ENCODE measurements at places on chromosomes 3 and 15.

DNA sequence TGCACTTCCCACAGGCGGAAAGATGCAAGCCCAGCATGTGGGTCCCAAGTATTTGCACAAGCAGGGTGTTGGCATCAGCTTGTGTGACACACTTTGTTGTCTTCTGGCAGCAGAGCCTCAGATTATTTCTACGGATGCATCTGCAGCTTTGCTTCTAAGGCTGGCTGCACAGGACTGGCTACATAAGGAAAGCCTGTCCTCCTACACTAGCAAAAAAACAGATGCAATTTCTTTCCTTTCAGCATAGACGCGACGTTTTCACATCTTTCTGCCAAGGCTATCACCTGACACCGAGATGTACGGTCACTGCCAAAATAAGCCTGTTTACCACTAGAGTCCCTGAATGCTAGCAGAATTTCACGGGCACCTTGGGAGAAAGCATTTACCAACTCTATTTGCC lies 13.5 kb downstream of the MRPS11 start:
- no peak for DNase-seq

DNA sequence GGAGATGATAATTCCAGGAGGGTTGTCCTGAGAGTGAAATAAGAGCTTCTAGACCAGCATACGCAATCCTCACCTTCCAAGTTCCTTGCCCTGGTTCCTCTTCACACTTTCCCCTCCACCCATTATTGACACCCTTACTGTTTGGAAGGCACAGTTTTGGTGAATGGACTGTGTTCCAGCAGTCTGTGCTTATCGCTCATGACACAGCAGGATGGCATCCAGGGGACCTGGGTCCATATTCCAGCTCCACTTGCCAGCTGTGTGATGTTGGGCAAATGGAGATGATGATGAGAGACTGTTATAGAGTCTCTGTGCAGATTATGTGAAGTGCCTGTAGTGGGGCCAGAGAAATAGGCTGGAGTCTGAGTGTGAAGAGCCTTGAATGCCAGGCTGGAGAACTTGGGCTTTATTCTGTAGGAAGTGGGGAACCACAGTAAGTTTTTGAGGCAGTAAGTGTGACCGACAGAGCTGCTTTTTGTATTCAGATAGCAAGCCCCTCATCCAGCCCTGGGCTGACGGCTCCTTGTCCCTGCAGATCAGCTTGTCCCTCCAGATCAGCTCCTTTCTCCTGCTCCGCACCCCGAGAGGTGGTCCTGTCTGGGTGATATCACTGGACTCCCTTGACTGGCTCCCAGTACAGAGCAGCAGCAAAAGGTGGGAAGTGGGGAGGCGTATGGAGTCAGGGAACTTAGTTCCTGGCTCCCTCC lies 8.1 kb downstream of the KBTBD13 start:
- DNase-seq: no peak

GRCh38 chr15:66050264-66050663 lies 181.0 kb downstream of the RAB11A start:
- no peak for DNase-seq

GRCh38 chr3:115706311-115706829 lies 83.1 kb downstream of the GAP43 start:
- DNase-seq: no peak

DNA sequence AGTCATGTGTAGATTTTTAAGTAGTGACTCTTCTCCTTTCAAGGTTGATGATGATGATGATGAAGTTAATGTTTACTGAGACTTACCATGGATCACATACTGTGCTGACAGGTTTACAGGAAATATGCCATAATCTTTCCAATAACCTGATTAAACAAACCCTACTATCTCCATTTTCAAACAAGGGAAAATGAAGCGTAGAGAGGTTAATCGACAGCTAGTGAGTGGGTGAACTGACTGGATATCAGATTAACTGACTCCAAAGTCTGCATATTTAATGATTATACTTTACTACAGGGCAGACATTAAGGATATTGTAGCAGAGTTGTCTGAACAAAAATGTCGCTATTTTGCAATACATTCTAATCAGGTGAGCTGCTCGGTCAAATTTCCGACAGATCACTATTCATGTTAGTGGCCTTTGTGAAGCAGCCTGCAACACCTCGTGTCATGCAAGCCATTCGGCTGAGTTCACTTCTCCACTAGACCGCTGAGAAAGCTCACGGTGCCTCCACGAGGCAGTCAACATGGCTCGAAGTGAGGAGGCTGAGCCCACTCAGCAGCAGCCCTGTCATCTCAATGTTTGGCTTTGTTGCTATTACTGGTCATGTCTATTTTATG lies 264.2 kb downstream of the NFKBIZ start:
- no peak for DNase-seq

DNA sequence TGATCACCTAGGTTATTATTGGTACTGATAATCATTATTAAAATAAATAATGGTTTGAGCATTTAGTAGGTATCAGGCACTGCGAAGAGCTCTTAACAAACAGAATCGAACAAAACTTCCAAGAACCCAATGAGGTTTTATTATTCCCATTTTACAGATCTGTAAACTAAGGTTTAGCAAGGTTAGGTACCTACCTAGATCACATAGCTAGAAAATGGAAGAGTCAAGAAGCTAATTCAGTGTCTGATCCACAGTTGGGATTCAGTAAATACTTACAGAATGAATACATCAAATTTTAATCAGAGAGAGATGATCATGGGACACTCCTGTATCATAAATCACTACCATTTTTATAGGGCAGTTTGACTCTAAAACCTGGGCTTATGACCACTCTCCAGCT lies 15.5 kb downstream of the GJD2 start:
- no peak for DNase-seq

DNA sequence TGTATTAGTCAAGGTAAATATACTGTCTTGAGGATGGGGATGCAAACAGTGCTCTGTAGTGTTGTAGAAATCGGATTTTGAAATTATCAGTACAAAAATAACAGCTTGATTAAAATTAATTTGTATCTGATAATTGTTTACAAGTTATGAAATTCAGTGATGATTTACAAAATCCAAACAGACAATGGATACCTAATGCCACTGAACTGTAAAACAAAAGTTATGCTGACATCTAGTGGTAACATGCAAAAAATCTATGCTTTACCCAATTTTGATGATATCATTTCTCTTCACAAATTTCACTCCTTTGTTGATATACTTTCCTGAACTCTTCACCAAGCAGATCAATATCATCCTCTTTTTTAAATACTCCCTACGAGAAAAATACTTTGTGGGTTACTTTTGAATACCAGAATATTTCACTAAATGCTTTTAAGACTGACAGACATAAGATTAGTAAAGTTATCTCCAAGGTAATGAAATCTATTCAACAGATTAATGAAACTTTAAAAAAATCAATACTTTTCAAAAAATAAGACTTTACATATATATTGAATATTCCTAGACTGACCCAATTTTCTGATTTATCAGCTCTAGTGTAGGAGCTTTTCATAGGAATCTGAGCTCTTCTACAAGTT lies 36.0 kb downstream of the MNS1 start:
- DNase-seq: peak; percentile 26

DNA sequence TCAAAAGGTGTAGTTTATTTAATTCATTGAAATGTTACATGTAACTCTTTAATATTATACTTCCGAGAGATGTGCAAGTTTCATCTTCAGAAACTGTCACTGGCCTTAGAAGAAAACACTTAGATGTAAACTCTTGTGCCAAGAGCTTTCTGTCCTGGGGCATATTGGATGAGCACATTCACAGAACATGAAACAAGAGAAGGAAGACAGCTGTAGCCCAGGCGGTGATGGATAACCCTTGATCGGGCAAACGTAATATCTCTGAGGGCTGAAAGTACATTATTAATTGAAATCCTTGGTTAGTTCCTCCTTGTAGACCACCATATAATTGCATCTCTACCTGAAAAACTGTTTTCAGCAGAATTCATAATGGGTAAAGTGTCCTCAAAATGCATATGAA lies 67.4 kb downstream of the MECOM start:
- no peak for DNase-seq

DNA sequence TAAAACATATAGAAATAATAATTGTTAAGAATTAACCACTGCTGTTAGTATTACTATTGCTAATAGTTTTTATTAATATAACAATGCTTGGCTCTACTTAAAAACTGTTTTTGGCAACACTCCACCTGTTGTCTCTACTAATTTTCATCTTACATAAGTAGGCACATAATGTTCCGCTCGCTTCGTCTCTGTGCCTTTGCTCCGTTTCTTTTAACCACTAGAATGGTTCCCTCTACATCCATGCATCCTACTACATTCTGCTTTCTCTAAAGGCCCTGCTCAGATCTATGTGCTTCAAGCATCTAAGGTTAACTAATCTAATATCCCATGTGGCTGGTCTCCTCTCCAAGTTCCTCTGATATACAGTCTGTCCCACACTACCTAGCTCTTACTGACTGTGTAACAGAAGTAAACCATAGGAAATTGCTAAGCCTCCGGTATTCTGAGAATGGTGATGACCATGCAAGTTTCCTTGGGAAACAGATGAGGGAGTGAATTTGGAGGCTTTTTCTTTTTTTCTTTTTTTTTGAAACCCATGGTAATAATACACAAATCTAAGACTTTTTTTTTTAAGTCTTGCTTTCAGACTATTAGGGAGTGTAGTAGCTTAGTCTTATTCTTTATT lies 138.3 kb downstream of the P3H2 start:
- no peak for DNase-seq

- DNase-seq: no peak
Measured at GRCh38 chr3:168707900-168708299, 612.2 kb upstream of the GOLIM4 start.

DNA sequence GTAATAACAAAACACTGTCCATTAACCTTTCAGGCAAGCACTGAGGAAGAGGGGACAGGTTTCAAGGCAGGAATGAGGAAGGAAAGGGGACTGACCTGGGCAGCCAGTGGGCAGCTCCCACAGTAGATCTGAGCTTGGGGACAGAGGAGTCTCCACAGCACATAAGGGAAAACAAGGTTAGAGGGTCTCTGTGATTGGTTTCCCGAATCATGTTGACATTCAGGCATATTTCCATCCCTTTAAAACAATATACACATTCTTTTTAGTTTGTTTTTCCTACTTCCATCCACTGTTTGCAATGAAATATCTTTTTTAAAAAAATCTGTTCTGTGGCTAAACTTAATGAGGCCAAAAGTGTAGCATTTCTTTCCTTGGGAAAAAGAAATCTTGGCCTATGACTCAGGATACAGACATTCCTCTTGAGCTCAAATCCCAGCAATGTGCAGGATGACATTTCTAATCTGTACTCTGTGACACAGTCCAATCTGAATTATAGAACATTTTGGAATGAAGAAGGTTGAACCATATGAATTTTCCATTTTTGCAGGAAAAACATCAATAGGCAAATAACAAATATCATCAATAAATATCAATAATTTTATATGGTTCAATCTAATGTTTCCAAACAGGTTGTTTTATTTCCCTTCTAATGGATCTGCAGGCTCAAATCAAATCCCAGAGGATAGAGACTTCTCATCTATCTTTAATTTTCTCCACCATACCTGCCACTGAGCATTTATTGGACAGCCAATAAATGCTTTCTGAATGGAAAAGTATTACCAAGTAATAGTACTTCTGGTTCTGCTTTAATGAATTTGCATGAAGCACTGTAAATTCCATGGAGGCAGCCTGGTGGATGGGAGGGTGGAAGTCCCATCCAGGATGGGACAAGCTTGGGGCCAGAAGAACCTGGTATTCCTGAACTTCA lies 54.1 kb downstream of the ITGB5 start:
- no peak for DNase-seq

- DNase-seq: no peak
Measured at GRCh38 chr3:6860149-6860953, 564 bp upstream of the GRM7 start.

- DNase-seq: peak; percentile 35
Measured at GRCh38 chr3:13495921-13496723, 16.0 kb downstream of the HDAC11 start.

DNA sequence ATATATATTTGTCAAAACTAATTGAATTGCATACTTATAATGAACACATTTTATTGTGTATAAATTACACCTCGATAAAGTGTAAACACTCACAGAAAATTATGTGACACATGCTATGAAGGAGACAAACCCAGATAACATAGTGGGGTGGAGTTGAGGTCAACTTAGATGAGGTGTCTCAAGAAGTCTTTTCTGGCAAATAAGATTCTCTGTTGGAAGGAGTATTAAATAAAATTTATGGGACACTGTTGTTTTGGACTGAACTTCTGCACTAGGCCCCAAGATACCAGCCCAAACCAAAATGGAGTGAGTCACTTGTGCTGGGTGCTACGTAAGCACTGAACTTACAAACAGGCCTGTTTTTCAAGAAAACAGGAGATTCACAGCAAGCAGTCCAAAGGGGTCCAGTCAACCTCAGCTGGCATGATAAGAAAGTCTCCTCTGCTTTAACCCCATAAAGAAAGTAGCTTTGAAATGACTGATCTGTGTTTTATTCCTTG lies 18.7 kb downstream of the ACTC1 start:
- DNase-seq: no peak

DNA sequence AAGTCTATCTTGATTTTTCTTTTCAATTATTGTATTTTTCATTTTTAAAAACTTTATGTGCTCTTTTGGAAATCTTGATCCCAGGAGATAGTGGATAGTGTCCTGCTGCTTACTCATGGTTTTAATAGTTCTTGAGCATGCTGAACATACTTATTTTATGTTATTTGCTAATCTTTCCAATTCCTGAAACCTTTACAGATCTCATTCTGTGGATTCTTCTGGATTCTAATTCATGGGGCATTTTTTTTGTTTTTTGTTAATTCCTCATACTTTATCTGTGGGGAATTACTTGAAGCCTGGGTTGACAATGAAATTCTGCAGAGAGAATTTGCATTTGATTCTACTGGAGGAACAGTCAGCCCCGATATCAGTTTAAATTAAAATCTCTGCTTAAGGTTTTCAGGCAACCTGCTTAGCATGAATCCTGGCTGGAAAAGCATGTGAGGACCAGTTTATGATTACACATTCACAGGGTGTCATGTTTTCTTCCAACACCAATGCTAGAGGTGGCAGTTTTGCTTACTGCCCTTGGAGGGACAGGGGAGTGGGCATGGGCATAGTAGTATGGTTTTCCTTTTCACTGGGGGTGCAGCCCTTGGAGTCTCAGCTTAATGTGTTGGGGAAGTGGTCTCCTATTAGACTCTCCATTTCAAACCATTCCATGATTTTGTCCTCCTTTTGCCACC lies 46.0 kb downstream of the MLH1 start:
- DNase-seq: no peak

- DNase-seq: no peak
Measured at GRCh38 chr15:52856286-52856685, 66.2 kb upstream of the ONECUT1 start.

DNA sequence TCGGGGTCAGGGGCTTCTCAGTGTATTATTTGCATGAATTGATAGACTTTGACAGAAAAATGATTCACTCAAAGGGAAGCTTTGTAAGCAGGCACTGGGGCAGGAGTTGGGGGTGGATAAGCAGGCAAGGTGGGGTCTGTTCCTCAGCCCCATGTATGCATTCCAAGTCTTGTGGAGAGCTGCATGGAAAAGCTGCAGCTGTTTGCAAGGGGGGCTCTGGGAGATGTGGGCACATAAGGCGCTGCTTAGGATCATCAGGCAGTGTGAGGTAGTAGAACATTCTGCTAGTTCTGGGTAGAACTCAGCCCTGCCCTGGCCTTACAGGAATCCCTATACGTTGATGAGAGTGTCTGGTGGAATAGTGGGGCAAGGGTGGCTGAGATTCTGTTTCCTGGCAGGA lies 154.2 kb upstream of the LRIG1 start:
- DNase-seq: no peak

GRCh38 chr3:112818289-112818688 lies 28.4 kb downstream of the CD200R1L start:
- DNase-seq: no peak

Measured in CD4-positive, CD25-positive, alpha-beta regulatory T cell (primary cell).